ENCODE measurements at places on chromosomes 1 and 21.

DNA sequence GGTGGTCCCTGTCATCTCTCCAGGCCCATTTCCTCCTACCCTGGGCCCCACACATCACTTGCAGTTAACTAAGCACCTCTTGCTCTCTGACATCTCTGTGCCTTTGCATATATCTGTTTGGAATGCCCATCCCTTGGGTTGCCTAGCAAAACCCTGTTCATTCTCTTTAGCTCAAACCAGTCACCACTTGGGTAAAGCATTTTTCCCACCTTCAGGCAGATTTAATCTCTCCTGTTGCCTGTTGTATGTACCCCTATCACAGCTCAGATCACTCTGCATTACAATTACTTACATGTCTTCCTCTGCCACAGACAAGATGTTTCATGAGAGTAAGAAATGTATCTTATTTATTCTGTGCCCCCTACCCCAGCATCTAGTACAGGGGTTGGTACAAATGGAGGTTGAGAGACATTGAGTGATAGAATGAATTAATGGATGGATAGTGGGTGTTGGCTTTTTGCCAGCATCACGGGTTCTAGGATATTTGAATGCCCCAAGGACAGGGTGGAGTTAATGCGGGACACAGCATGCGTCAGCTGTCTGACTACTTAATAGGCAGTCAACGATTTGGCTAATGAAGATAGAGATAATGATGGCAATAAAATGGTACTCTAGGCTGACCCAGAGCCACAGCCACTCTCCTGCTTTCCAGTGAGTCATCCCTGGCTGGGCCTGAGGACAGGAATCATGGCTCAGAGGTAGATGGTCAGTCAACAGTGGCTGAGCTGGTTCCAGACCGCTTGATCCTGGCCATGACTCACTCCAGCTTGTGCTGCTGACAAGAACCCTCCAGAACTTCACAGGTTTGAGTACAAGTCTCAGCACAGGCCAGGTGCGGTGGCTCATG lies 6.5 kb downstream of the NR0B2 start:
- DNase-seq: no peak

- DNase-seq: no peak
Measured at GRCh38 chr21:35063428-35064172, 14.5 kb upstream of the RUNX1 start.

GRCh38 chr1:84365225-84366221 lies 32.8 kb upstream of the DNASE2B start:
- no peak for DNase-seq

- DNase-seq: no peak
Measured at GRCh38 chr1:237888143-237888542, 2.6 kb downstream of the ZP4 start.

DNA sequence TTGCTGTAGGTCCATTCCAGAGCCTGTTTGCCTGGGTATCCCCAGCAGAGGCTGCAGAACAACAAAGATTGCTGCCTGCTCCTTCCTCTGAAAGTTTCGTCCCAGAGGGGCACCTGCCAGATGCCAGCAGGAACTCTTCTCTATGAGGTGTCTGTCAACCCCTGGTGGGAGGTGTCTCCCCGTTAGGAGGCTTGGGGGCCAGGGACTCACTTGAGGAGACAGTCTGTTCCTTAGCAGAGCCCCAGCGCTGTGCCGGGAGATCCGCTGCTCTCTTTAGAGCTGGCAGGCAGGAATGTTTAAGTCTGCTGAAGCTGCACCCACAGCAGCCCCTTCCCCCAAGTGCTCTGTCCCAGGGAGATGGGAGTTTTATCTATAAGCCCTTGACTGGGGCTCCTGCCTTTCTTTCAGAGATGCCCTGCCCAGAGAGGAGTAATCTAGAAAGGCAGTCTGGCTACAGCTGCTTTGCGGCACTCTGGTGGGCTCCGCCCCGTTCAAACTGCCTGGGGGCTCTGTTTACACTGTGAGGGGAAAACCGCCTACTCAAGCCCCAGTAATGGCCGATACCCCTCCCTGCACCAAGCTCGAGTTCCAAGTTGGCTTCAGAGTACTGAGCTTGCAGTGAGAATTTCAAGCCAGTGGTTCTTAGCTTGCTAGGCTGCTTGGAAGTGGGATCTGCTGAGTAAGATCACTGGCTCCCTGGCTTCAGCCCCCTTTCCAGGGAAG lies 8.7 kb upstream of the SLC25A24 start:
- DNase-seq: no peak

GRCh38 chr21:38156200-38156599 lies 100.6 kb upstream of the KCNJ15 start:
- no peak for DNase-seq
